ENCODE measurements at places on chromosomes 1 and 21.

DNA sequence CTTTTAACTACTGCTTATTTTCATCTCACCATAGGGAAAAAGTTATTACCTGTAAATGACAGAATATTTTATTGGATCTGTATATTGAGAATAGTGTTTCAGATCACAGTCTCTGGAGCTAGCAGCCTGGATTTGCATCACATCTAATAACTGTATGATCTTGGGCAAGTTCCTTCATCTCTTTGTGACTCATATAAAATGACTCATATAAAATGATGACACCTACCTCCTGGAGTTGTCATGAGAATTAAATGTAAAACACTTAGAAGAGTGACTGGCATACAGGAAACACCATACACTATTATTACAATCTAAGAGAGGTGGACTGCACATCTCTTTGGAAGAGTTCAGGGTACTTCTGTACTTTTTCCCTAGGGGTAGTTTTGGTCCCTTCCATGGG is 421.3 kb downstream of the NEGR1 start:
- no peak for DNase-seq

- DNase-seq, result no peak
Measured at GRCh38 chr1:98119796-98120195, 199.0 kb upstream of the DPYD start.

DNA sequence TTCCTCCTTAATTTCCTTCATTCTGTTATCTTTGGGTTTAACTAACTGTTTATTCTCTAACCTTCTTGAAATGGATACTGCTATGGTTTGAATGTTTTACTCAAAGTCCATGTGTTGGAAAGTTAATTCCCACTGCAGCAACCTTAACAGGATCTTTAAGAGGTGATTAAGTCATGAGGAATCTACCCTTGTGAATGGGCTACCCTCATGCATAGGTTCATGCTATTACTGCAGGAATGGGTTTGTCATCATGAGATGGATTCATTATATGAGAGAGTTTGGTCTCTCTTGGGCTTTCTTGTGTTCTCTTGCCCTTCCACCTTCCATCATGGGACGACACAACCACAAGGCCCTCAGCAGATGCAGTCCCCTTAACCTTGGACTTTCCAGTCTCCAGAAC is 516.9 kb downstream of the ADGRL2 start:
- no peak for DNase-seq

GRCh38 chr1:55146781-55147180 is 68.4 kb downstream of the USP24 start:
- DNase-seq, result no peak

GRCh38 chr1:168683871-168684270 is 45.1 kb downstream of the DPT start:
- no peak for DNase-seq

- no peak for DNase-seq
Measured at GRCh38 chr1:45409276-45409675, 69.0 kb upstream of the MUTYH start.

DNA sequence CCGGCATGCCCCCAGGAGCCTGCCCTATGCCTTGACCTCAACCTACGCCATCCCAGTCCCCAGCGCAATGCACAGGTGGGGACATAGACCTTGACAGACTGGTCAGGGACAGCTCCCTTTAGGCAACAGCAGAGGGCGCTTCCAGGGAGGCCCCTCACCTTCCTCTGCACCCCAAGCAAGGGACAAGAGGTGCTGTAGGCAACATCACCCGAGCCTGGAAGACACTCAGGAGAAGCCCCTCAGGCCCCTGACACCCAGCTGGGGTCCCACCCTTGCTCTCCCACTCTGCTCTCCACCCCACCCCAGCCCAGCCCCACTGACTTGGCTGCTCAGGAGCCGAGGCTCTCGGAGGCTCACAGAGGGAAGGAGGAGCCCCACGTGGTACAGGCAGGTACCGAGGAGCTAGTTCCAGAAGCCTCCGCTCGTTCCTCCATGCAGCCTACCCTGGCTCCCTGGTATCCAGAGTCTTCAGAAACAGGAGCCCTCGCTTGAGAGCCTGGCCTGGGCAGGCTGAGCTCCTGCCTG is 2.4 kb upstream of the WNT3A start:
- DNase-seq, result peak; percentile 67

DNA sequence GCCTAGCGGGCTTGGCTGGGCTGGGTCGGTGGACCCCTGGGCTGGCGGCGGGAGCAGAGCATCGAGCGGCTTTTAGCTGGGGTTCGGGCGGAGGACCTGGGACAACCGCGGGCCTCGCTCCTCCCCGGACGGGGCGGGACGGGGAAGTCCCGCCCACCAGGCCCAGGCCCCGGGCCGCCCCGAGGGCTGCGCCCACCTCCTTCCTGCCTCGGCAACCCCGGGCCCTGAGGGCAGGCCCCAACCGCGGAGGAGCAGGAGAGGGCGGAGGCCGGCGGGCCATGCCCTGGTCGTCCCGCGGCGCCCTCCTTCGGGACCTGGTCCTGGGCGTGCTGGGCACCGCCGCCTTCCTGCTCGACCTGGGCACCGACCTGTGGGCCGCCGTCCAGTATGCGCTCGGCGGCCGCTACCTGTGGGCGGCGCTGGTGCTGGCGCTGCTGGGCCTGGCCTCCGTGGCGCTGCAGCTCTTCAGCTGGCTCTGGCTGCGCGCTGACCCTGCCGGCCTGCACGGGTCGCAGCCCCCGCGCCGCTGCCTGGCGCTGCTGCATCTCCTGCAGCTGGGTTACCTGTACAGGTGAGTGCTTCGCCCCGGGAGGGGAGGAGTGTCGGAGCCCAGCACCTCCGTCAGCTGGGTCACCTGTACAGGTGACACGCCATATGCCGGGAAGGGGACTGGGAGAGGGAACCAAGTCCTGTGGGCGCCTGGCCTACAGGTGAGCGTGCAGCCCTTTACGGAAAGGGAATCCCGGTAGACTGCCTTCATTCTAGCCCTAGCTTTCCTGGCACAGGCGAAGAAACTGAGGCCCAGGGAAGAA is at the start of gene XKR8:
Gene XKR8 (plus strand): TSS at position 182 of the 812 bp plus-strand sequence. CDS start 97 bp downstream, at position 279.
- no peak for DNase-seq

DNA sequence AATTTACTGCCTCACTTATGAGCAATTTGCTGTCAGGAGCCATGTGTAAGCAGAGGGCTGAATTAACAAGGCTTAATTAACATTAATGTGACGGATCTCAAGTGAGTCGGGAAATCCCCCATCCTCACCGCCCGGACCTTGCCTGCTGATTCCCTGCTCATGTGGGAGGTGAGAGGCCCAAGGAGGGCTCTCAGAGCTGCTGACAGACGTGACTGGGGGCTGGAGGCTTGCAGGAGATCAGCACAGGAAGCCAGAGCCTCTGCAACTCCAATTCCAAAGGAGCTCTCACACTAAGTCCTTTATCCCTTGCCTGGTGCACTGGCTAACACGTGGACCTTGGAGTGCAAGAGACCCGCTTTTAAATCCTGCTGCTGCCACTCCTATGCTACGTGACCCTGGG is 19.4 kb downstream of the LRP8 start:
- DNase-seq, result no peak

GRCh38 chr1:173301507-173301906 is 94.4 kb upstream of the TNFSF4 start:
- DNase-seq, result no peak

DNA sequence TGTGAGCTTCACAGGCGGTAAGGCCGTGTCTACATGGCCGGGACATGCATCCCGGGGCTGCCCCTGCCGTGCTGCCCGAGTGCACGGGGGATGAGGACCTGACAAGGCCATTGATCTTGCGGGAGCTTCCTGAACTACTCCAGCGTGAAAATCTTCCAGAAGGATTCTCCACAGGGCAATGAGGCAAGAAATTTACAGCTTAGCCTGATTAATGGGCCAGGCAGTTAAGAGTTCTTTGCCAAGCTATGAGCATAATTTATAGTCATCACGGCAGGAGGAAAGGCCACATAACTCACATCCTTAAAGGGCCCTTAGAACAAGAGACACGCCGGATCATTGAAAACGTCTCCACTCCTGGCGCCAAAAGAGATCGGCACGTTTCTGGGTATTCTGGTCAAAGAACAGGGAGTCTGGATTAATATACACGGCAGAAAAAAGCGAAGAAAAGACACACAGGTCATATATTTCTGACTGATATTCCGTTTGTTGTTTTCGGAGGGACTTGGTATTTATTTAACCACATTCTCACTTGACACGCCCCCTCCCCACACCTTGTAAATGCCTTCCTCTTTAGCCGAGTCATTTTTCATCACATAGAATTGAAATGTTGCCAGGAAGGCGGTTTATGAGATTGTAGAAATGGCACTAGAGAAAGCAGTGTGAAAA is 180.5 kb downstream of the DYRK1A start:
- no peak for DNase-seq

GRCh38 chr1:119515221-119515620 is 8.2 kb downstream of the HSD3B1 start:
- no peak for DNase-seq

- no peak for DNase-seq
Measured at GRCh38 chr1:184004935-184005334, 32.6 kb downstream of the COLGALT2 start.

GRCh38 chr1:244060686-244061085 is 9.6 kb downstream of the ZBTB18 start:
- no peak for DNase-seq

- DNase-seq, result peak; percentile 6
Measured at GRCh38 chr1:168637350-168637991, 61.1 kb downstream of the XCL1 start.

GRCh38 chr1:230745071-230745470 is 2.1 kb upstream of the CAPN9 start:
- DNase-seq, result no peak

GRCh38 chr1:22790232-22791008 is 79.8 kb downstream of the EPHB2 start:
- peak; percentile 90 for DNase-seq

DNA sequence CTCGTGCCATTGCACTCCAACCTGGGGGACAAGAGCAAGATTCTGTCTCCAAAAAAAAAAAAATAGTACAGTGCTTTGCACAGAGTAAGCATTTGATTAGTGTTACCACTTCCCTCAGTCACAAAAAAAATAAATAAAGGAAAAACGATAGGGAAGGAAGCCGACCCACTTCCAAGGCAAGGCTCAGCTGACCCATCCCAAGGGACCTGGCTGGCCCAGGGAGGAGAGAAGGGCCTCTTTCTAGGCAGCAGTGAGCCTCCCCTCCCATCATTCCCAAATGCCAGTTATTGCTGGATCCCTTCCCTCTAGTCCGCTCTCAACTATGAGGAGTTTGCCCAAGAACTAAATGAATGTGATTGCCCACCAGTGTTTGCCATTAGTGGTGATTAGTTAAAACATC is 77.8 kb downstream of the TMEM53 start:
- no peak for DNase-seq

GRCh38 chr1:176957603-176958002 is 206.9 kb downstream of the ASTN1 start:
- no peak for DNase-seq

DNA sequence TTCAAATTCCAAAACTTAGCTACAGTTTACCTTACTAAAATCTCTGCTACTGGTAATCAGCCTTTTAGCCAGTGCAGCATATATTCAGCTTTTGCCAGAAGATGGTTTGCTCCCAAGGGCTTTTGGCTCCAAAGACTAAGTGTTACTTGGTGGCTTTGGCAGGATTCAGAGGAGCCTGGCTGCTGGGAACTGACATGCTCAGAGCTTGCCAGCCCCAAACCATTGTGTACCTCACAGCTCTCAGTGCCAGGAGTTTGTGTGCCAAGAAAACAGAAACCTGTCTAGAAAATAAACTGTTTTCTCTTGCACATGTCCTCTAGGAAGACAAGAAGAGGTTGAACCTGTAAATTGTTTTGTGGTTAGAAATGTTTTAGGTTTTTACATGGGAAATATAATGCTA is 315.9 kb downstream of the ST6GALNAC3 start:
- no peak for DNase-seq
